Progenitor cell of endocrine pancreas (in vitro differentiated cells): ENCODE measurements at places on chromosomes 7 and 10.

GRCh38 chr10:79069325-79070080, 737 bp downstream of the ZMIZ1 start:
- peak; percentile 30 for DNase-seq

- DNase-seq, result no peak
These were observed 55.4 kb upstream of the SEC61G start for GRCh38 chr7:54814401-54814800.

DNA sequence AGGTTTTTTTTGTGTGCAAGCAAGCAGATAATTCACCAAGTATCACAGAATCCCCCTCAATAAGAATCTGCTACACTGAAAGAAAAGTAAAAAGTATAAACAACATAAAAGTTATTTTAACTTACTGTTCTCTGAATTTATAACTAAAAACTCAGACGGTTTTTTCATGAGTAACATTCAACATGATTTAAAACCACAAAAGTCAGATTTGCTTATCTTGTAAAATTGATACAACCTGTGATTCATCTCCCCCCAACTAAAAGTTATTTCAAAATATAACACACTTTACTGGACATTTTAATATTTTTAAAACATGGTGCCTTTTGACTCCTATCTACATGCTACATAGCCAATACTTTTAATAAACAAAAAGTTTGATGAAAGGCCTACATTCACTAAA, 32.8 kb downstream of the TSPAN12 start:
- DNase-seq, result no peak

GRCh38 chr7:155741805-155742204, 70.5 kb downstream of the SHH start:
- DNase-seq, result no peak

DNA sequence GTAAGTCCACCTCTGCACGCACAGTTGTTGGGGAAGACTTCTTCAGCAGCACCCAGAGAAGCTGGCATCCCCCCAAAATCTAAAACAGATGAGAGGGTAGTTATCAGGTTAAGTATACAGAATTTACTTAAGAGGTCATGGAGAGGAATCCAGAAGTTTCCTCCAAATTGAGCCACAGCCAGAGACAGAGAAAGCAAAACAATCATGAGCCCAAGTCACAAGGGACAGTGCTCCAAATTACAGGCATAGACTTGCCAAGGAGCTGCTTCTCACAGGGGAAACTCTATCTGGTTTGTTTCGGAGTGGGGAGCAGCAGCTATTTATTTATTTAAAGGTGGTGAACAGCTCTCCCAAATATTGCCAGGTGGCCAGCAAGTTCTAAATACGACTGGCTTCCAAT, 308.4 kb downstream of the SKIDA1 start:
- no peak for DNase-seq

DNA sequence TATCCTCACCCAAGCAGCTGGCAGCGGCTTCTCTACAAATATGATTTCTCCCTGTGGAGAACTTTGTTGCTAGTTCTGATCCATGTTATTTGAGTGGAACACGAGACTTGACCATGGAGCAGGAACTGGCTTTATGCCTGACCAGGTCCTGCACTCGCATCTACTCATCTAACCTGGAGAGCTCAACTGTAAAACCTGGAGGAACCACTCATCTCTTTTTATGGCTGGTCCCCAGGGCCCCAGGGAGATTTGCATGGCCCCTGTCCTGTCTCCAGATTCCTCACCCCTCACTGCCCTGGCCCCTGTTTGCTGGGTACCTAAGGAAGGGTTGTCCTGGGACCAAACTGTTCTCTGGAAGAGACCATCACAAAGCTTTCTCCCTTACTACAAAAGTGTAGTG, 16.0 kb downstream of the TCAF1 start:
- DNase-seq, result no peak
